ENCODE measurements at places on chromosomes 4 and X.

GRCh38 chr4:335515-335914 lies 2.1 kb upstream of the ZNF141 start:
- no peak for DNase-seq

DNA sequence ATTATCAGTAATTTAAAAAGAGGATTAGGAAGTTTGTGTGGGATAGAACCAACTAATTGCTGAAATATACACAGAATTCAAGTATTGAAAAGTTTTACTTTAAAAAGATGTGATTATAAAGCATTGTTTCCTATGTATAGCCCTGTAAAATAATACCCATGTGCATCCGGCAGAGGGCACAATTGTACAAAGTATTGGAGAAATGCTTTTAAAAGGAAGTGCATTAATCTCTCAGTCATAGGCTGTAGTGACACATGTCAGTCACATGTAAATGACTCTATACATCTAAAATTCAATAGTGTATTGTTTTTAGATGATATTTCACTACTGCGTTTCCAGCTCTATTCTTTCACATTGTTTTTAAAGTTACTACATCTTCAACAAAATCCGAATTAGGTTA lies 9.7 kb upstream of the GEMIN8 start:
- DNase-seq: no peak

- DNase-seq: no peak
Measured at GRCh38 chrX:145292218-145292617, 44.9 kb downstream of the SPANXN1 start.

DNA sequence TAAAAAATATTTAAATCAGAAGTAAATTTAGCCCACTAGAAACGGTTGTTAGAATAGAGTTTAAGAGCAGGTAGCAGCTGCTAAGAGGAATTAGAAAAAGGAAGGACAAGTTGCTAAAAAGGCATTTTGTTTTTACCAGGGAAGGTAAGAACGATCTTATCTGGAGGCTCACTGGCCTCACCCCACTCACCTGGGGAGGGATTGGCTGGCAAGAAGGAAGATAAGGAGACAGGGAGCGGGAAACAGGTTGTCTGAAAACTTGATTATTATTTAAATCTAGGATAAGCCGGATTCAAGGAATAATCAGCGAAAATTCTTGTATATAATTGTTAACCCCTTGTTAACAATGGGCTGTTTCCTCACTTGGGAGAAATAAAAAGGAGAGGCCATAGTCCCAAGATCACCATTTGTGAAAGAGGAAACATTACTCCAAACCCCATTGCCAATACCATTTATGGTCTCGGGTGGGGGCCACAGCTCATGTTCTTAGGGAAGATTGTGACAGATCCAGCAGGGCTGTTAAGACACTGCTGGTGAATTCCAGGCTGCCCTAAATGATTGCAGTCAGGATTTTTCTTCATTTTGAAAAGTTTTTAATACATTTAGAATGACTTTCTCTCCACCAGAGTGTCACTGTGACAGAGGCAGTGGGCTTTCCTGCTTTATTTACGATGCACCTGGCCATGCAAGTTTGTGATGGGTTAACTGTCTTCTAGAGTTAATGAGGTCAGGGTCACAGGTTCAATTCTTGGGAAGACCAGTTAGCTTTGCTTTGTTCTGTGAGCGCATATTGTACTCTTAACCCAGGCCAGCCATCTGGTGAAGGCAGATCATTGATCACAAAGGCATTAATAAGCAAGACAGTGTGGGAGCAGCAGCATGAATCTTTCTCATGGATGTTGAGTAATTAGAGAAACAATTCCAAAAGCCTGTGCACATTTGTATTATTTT lies 106.6 kb downstream of the CEP135 start:
- no peak for DNase-seq

DNA sequence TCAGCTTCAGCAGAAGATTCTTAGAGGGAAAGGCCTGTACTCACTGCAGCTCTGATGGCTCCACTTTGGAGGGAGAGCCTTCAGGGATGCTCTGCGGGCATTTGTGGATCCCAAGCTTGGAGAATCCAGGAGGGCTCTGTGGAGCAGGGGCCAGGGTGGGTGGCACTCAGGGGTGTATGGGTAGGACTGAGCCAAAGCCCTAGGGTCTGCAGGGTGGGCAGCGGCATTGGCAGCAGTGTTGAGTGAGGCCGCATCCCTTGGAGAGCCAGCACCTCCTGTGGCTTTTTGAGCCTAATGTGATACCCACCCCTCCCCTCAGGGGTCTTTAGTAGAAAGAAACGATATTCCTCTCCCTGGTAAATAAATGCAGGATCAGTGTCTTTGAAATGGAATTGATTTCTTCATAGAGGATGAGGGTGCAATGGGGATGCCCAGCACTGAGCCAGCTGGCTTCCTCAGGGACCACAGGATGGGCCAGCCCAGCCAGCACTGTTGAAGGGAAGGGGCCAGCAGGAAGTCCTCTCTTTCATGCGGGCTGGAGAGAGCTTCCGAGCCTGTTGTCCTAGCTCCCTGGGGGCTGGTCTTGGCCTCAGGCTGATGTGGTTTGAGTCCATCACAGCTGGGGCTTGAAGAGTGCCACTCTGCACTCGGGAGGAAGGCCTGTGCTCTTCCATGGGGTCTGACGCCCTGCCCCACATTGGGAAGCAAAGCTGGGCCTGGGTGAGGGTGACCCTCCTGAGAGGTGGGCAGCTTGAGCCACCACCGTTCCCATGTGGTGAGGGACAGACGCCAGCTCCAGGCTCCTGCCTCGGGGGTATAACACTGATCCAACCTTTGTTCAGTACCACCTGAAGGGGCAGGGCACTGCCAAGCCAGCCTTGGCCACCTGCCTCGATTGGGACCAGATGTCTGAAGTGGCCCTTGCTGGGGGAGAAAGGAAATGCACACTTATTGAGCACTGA lies 49.5 kb downstream of the PSAPL1 start:
- no peak for DNase-seq

Data from NCI-H446 treated with DMSO at 0.1 percent for 48 hours (cell line).